Hematopoietic multipotent progenitor cell treated with erythropoietin and hydrocortisone succinate and interleukin-3 and kit ligand, for 8 days (in vitro differentiated cells): ENCODE measurements at places on chromosomes 6 and 20.

- no peak for DNase-seq
Observed at GRCh38 chr20:22452442-22453011, 131.8 kb downstream of the FOXA2 start.

- no peak for DNase-seq
Observed at GRCh38 chr6:45966340-45966739, 49.3 kb downstream of the CLIC5 start.

DNA sequence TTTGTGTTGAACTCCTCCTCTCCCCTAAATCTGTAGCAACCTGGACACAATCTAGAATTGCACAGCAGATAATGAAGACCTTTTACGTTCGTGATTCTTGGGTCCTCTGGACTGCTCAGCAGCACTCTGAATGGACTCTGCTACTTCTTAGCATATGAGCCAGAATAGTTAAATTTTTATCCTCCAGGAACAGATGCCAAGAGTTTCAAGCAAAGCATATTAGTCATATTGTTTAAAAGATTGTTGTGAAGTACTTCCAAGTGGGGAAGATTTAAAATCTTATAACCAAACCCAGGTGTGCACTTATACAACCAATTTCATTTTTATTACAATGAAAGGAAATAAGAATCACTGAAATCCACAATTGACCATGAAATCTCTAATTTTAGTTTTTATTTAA lies 118.9 kb upstream of the EXOC2 start:
- no peak for DNase-seq

DNA sequence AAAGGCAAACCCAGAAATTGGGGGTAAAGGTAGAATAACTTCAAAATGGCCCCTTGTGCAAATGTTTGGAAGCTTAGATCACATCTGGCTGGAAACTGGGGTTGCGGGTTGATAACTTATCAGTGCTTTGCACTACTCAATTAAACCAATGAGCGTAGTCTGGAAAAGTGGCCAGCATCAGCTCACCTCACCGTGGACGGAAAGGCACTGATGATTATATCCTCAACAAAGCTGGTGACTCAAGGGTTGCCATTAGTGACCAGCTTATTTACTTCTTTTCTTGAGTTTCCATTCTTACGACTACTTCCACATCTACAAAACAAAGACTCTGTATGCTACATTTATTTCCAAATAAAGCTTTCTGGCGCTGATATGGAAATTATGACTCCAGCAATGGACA lies 198.5 kb upstream of the HEY2 start:
- no peak for DNase-seq

GRCh38 chr6:98292810-98293209 lies 541.6 kb upstream of the POU3F2 start:
- DNase-seq, result no peak

DNA sequence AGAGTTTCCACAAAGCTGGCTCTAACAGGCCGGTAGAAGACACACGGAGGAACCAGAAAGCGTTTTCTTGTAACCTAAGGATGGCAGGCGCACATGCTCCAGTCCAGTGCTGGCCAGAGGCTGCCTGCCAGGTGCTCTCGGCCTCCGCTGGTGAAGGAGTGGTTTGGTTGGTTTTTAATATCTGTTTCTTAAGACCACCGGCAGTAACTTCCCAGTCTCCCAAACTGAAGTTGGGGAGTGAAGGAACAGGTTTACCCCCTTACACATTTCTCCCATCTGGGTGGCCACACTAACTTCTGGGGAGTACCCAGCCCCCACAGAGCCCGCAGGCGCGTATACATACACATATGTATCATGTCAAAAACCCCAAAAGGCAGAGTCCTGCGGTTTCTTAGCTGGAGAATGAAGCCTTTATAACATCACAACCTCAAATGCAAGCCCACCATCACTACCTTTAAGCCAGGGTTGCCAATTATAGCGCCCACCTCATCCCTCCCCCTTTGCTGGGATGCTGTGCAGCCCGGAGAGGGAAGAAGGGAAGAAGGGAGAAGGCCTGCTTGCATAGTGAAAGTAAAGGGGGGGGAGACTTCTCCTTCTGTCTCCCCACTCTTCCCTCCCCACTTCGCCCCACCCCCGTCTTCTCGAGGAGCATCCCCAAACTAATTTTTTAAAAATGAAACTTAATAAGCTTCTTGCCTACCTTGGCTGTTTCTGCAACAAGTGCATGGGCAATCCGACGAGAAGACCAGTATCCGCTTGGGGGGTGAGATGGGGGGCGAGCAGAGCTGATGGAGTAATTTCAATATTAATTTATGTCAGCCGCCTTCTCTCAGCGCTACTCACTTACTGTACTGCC lies 1.0 kb downstream of the TRERF1 start:
- DNase-seq, result no peak

DNA sequence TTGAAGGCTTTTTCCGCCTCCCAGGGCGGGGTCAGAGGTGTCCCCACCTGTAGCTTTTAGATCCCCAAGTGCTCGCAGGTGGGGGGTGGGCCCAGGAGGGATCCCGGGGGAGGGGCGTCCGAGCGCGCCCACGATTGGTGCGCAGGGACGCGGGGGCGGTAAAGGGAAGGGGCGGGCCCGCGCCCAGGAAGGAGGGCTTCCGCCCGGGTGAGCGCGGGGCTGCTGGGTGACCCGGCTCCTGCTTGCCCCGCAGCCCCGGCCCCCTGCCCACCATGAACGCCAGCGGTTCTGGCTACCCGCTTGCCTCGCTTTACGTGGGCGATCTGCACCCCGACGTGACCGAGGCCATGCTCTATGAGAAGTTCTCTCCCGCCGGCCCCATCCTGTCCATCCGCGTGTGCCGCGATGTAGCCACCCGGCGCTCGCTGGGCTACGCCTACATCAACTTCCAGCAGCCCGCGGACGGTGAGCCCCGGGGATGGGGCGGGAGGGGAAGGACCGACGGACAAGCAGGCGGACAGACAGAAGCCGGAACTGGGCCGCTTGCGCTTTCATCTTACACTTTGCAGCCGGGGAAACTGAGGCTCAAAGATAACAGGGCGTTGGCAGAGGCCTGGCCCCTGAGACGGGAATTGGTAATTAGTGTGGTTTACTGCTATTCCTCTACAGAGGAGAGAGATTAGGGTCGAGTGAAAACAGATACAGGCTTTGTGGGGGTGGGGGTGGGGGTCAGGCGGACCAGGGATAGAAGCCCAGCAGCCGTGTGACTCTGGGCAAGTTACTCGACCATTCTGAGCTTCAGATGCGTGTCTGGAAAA lies at the start of gene PABPC1L:
Gene PABPC1L (plus strand): TSS at position 189 of the 818 bp plus-strand sequence. CDS start 84 bp downstream, at position 273.
- DNase-seq, result peak; percentile 52

- no peak for DNase-seq
Observed at GRCh38 chr6:13418844-13419243, 68.6 kb downstream of the GFOD1 start.

- DNase-seq, result peak; percentile 91
Observed at GRCh38 chr6:44074439-44074812, 52.8 kb downstream of the MRPL14 start.

DNA sequence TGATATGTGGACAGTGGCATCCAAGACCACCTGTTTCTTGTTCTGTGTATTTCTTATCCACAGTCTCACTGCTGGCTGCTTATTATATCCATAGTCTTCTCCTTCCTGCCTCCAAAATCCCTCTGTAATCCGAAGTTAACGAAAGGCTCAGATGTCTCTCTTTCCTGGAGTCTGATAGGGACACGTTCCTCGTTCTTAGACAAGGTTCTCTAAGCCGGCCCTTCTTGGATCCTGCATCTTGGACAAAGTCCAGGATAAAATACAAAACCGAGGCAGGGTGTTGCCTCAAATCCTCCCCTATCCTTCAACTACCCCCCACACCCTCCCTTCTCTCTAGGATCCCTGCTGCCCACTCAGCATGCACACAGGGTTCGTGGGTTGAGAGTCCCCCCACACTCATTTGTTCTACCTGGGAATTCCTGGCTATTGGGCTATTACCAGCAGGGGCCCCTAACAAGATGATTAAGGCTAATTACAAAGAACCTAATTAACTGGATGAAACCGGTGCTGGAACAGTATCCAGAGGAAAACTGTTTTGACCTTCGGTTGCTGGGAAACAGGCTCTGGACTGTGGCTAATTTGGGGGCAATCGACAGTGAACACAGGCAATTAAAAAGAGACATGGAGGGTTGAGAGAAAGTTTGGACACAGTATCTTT lies 32.7 kb upstream of the MRPS10 start:
- DNase-seq, result no peak

DNA sequence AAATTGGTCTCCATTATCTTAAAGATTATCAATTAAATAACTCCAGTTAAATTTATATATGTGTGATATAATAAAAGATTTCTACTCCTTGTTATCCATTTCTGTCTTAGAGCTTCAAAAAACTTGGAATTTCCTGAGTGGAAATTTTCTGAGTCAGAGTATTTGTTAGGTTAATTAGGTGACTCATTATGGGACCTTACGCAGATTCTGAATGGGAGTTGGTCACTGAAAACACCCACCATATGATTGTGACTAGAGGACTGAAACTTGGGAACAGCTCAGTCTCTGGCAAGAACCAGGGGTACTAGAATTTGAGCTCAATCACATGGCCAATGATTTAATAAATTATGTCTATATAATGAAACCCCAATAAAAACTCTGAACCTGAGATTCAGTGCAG lies 125.4 kb upstream of the HMGCLL1 start:
- no peak for DNase-seq

DNA sequence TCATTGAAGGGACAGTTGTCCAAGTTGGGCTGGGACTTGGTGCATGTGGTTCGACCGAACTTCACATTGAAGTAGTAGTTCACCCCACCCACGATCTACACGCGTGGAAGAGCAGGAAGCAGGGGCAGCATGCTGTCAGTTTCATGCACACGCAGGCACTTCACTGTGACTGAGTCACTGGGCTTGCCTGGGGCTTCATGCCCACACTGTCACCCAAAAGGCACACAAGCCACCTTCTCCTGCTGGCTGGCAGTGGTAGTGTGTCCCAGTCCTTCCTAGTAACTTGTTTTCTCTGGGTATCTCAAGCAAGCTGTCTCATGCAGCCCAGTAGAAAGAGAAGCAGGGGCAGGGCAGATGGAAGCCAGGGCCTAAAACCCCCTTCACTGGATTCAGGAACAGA lies 2.0 kb downstream of the CST5 start:
- DNase-seq, result no peak

GRCh38 chr6:44576132-44576631 lies 188.7 kb downstream of the CDC5L start:
- no peak for DNase-seq

DNA sequence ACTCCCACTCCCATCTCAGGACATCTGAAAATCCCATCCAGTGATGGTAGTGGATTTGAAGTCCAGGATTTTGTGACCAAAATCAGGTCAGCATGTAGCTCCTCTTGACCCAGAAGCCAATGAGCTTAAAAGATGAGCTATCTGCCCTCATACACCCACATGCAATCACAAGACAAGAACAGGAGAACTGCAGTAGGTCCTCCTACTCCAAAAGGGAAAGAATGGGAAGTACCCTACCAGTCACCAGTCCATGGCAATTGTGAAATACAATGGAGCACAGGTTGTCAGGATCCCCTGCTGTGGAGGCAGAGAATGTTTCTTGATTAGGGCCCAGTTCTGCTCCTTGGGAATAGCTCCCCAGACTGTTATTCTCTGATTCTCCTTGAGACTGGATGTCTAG lies 347.3 kb upstream of the CNR1 start:
- no peak for DNase-seq

DNA sequence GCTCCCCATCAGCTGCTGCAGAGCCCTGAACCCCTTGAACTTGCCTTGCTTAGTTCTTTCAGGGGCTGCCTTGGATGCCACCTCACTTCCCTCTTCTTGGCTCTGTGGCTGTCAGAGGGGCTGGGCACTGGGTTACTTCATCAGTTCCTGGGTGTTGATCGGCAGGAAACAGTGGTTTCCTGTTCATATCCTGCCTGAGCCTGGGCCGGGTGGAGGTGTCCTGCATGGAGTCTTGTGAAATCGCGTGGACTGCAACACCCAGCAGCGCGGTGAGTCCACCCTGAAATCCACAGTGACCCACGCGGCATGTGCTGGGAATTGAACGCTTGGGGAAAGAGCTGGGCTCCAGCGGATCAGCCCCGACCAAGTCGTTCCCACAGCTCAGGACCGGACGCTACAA lies 97.5 kb downstream of the CDH26 start:
- peak; percentile 72 for DNase-seq

DNA sequence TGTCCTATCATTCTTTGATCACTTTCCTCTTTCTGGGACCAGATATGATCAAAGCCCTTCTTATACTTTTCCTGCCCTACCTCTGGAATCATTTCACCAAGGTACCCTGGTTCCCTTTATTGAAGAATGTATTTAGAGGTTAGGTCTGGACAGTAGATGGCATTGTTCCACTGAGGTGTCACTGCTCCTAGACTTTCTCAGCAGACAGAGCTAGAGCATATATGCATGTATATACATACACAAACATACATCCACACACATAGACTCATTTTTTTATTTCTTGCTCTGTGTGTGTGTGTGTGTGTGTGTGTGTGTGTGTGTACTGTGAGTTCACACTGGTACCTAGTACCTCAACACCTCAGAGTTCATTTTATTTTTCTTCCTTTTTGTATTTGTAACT lies 40.9 kb downstream of the PTPRA start:
- DNase-seq, result peak; percentile 50

DNA sequence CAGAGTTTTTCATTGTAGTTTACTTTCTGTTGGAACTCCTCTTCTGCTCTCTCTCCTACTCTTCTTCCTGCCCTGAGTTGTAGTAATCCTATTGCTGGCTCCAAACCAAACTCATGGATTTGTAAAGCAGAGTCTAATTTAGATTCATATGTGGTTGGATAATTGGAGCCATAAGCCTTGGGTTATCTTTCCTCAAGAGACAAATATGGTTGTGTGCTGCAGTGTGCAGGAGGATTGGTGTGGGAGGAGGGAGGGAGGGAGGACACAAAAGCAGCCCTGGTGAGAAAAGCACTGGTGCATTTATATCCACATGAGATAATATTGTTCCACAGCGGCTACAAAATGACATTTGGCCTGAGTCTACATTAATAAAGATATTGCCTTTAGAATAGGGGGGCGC lies 4.2 kb downstream of the HLA-G start:
- no peak for DNase-seq

DNA sequence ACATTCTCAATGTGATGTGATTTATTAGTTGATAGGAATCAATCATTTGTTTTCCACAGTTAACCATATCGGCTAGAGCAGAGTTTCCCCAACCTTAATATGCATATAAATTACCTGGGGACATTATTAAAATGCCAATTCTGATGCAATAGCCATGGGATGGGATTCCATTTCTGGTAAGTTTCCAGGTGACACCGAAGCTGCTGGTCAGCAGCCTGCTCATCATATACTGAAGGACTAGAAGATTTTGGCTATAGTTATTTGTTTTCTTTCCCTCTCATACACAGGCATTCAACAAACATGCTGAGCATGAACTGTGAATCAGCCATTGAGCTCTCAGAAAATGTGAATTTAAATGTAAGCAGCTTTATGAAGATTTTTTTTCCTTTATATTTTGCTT lies 35.8 kb downstream of the FBXO5 start:
- no peak for DNase-seq

GRCh38 chr6:135830452-135830881 lies 21.0 kb upstream of the PDE7B start:
- DNase-seq, result no peak
